Stimulated activated CD4-positive, alpha-beta T cell treated with anti-CD3 and anti-CD28 coated beads, TNF-alpha, amount 100 ng/mL, for 48 hours (primary cell): ENCODE measurements at places on chromosomes 7 and 10.
A peak's percentile ranks its signal among the peaks of the same experiment; 100 is the strongest.

GRCh38 chr7:11430112-11430511 is 401.9 kb downstream of the THSD7A start:
- no peak for DNase-seq

DNA sequence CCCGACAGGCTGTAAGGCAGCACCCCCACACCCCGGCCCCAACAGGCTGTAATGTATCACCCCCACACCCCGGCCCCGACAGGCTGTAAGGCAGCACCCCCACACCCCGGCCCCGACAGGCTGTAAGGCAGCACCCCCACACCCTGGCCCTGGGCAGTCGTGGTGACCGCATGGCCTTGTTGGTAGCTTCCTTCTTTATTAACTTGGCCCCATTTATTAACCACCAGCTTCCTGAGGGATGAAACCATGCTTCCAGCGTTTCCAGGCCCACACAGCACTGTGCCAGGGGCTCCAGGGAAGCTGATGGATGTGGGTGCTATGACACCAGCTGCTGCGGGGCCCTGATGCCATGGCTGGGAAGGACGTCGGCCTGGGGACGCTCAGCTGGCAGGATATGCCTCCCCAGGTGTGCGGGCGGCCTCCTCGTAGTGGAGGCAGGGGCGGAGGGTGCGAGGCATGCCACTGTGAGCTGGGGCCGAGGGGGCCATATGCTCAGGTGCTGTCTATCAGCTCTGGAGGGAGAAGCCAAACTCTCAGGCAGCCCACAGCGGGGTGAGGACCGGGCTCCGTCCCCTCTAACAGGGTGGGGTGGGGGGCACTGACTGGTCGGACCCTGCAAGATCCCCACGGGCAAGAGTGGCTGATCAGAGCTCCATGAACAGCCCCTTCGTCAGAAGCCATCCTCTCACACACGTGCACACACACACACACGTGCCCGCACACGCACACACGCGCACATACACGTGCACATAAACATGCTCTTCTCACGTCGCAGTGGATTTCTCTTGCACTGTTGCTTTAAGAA is 311.0 kb downstream of the PTPRN2 start:
- no peak for DNase-seq

GRCh38 chr10:113613427-113613826 is 50.4 kb downstream of the NRAP start:
- DNase-seq: no peak

GRCh38 chr7:143511593-143512047 is 33.9 kb downstream of the TAS2R41 start:
- no peak for DNase-seq

DNA sequence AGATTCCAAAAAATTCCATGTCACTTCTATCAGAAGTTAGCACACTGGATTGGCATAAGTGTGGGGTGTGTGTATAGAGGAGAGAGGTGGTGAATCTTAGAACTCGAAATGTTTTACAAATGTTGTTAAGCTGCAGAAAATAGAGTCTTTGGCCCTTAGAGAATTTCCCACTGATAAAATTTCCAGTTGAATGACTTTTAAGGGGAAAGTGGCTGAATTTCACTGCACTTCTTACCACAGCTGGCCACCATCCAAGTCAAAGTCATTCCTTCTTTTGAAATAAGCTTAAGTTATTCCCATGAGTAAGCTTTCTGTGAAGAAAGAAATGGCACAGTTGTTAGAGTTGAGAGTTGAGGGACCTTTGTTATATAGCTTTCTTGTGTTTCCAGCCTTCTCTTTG is 13.9 kb downstream of the VCL start:
- DNase-seq: no peak

DNA sequence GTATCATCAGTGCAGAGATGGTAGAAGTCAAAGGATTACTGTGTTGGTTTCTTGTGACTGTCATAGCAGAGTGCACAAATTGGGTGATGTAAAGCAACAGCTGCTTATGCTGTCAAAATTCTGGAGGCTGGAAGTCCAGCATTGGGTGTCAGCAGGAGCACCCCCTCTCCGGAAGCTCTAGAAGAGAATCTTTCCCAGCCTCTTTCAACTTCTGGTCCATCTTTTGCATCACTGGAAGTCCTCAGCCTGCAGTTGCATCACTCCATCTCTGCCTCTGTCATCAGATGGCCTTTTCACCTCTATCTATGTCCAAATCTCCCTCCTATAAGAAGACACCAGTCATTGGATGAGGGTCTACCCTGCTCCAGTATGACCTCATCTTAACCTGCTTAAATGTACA is 35.8 kb upstream of the GALNTL5 start:
- no peak for DNase-seq

DNA sequence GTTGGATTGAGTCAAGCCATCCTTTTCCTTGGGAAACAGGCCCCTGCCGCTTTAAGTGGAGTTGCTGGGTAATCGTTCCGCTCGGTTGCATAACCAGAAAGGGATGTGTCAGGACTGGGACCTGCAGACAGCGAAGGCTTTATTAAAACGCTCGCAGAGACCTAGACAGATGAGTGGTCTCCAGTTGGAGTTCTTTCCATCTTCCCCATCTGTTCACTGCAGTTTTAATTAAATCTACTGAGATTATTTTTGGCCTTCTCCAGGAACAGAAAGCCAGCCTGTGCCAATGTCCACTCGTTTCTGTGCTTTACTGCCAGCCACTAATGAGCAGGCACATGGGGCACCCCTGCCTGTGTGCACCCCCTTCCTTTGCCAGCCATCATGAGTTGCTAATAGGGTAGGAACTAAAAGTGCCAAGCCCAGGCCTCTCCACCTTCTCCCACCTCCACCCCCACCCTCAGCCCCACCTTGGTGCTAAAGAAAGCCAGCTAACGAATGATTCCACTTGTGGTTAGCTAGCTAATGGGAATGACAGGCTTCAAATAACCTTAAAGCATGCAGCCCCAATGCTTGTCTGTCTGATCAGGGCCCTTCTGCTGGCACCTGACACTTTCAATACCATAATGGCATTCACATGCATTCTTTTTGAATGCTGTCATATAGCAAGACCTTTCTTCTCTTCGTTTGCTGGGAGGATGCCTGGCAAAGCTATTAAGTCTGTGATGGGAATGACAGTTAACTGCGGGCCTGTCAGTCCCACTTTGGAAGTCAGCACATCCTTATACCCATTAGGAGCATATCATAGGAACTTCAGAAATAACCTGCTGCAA is 556.8 kb upstream of the GALNT17 start:
- DNase-seq: no peak

- no peak for DNase-seq
Measured at GRCh38 chr7:128059143-128059988, 28.1 kb upstream of the LRRC4 start.

DNA sequence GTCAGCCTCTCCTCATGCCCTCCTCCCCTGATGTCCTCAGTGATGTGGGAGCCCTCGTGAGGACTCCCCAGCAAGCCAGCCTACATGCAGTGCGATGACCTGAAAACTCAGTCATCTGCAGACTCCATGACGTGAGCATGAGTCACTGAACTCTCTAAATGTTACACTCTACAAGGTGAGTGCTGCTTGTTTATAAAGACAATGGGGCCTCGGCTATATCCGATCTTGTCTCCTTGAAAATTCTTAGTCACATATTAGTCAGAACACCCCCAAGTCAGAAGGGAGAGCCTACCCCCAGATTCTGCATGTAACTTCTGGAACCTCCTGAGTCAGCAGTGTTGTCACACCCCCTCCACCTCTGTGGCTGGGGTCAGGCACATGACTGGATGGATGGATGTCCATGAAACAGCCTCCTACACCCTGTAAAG is 673.8 kb downstream of the INHBA start:
- no peak for DNase-seq

GRCh38 chr10:97913193-97913592 is 63.5 kb downstream of the GOLGA7B start:
- DNase-seq: no peak

- peak; percentile 68 for DNase-seq
Measured at GRCh38 chr7:149620961-149621360, 123.4 kb upstream of the ZNF746 start.
